IMR-90 (cell line): ENCODE measurements at places on chromosomes 5 and 9. TPM values are rescaled to one million over a fixed set of nuclear protein-coding genes. Genes with fewer than 3 reads are reported as not detected.

QRFP gene
- polyA plus RNA-seq: not detected in 2 replicates

SMC5 gene
- 10.4 and 13.3 TPM in 2 replicates for polyA plus RNA-seq

PCDHGA3 gene
- polyA plus RNA-seq: 1.6 and 1.8 TPM in 2 replicates

DNA sequence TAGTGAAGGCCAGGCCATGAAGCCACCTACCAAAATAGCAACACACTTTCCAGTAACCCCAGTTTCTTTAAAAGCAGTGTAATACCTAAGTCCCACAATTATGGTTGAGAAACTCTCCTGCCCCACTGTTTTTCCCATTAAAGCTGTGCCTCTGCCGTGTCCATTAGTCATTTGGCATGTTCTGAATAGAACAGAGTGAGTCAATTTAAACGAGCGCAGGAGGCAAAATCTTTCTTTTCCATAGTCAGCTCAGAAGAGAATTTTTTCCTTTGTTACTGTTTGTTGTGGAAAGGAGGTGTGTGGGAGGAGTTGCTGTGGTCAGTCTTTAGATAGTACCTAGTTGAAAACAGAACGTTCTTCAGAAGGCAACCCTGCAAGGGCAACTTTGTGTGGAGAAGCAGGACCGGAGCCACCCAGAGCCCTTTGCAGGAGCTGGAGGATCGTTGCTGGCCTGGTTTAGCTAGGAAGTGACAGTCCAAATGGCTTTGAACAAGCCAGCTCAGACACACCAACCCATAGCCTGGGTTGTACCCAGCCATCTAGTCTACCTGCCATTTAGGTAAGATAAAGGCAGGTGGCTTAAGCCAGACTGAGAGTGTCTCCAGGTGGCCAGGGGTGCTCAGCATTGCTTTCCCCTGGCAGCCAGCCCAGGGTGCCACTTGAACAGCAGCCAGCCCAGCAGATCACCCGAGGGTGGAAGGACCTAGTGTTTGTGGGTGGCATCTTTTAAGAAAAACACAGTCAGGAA lies 30.4 kb downstream of the GADD45G start:
- peak; percentile 40 for DNase-seq

DNA sequence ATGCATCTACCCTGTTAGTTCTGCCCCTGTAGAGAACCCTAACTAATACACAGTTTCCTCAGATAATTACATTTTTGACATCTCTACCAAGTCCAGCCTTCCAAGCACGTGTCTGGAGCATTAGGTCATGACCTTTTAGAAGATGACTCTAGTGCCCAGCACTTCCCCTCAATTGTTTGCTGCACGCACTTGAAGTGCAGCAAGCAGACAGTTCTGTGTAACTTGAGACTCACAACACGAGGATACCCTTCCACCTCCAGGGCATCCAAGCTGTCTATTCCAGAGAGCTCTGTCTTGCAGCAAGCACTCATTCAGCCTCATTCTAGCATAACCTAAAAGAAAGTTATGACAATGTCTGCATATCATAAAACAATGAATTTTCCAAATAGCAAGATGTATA lies 1410.5 kb upstream of the CDH18 start:
- DNase-seq: no peak

DNA sequence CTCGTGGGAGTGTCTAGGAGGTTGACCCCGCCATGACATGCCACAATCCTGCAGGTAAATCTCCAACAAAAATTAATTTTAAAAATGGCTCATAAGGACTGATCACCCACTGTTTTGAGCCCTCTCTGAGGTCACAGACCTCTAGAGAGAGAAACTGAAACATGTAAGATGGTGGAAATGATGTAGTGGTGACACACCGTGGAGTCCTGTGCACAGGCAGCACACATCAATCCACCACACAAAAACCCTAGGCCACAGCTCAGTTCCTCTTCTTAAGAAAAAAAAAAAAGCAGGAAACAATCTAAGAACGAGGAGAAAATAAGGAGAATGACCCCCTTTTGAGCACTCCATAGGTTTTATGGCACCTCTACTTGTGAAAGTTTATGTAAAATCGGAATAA lies 93.8 kb upstream of the FAM120A start:
- DNase-seq: no peak

DNA sequence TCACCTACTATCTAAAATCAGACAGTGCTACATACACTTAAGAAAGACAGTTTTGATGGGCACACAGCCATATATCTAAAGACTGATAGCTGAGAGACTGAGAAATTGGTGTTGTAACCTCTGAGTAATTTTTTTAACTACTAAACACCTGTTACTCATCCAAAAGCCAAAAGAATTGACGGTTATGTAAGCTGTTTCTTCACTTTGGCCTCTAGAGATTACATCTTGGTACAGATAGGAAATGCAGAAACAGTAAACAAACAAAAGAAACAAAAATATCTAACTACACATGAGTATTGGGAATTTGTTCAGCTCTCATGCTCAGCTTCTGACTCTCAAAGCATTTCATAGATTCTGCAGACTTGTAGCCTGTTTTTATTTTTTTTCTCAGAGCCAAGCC lies 152.1 kb upstream of the GAS1 start:
- DNase-seq: no peak

GRCh38 chr9:20472342-20473045 lies 149.8 kb downstream of the MLLT3 start:
- DNase-seq: peak; percentile 28

DNA sequence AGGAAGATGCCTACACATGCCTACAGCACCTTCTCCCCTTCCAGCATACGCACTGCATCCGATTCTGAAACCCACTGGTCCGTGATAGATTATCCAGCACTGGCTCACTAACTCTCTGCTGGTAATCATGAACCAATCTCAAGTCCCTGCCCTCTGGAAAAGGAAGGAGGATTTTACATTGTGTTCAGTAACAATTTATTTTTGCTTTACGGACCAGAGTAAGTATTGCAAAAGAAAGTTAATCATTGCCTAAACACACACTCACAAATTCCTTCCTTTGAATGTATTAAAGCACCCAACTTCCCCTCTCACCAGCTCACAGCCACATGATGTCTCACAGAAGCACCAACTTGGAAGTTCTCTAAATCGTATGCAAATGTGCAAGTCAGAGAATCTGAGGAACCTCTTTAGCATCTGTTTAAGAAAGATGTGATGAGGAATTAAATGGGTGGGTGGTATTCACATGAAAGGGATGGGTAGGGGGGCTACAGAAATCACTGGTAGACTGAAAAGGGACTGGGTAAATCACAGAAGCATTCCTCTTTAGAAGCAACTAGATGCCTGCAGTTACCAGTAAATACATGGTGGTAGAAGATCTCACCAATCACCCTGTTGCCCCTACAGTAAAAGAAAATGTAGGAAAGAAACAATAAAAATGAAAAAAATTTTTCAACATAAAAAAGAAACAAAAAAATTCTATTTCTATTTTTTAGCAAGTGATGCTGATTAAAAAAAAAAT lies 8.4 kb downstream of the GNAQ start:
- peak; percentile 82 for DNase-seq

- peak; percentile 91 for DNase-seq
Observed at GRCh38 chr5:167294882-167295680, 996.4 kb upstream of the WWC1 start.
